ENCODE measurements at places on chromosomes 1 and 21.
A peak's percentile ranks its signal among the peaks of the same experiment; 100 is the strongest.

DNA sequence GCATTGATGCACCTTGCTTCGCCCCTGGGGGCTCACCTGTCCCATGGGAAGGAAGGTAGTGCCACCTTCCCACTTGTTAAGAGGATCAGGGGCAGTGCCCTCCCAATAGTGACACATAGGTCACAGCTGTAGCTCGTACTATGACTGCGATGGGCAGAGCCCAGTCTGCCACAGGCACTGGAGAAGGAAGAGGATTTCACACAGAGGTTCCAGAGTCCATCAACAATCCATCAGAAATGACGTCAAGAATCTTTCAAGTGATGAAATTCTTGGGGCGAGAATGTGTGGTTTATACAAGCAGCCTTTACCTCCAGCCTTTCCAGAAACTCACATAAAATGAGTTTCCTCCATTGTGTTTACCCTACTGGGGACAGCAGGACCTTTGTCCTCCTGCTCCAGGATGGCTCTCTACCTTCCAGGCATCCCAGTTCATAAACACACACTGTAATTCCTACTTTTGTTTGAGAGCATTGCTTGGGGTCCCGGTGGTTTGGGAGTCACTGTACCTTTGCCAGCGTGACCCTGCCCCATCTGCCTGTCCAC, 260.6 kb upstream of the VAMP3 start:
- DNase-seq, result no peak

- no peak for DNase-seq
Measured at GRCh38 chr1:97038410-97038809, 316.8 kb downstream of the PTBP2 start.

DNA sequence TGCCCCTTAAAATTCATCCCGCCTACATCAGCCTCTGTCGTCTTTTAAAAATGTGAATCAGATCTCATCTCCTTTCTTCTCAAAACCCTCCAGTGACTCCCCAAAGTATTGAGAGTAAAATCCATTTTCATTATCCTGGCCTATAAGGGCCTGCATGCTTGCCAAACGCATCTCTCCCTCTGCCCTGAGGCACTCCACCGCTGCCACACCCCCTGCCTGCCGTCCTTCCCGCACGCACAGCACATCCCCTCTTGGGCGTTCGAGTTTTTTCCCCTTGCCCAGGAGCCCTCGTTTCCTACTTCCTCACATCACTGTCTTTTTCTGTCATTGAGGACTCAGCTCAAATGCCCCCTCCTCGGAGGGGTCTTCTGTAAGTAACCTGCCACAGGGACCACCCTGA, 53.3 kb upstream of the MTR start:
- no peak for DNase-seq

DNA sequence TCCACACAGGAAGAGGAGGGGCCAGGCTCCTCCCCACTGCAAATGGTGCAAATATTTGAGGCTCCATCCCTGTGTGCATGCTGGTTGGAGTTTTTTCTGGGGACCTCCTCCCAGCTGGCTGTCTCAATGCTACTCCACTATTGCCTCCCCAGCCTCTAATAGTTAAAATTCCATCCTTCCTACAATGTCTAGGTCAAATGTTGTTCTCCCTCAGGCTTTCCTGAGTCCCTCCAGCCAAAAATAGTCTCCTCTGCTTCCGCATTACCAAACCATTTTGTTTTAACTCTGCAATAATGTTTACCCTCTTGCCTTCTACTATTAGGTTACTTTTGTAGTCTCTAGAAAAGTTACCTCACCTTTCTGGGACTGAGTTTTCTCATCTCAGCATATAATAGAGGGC, 29.6 kb upstream of the FMO1 start:
- no peak for DNase-seq

- no peak for DNase-seq
Measured at GRCh38 chr1:58107943-58108342, 438.6 kb downstream of the OMA1 start.

GRCh38 chr1:33013791-33014190, 22.9 kb downstream of the AK2 start:
- no peak for DNase-seq

DNA sequence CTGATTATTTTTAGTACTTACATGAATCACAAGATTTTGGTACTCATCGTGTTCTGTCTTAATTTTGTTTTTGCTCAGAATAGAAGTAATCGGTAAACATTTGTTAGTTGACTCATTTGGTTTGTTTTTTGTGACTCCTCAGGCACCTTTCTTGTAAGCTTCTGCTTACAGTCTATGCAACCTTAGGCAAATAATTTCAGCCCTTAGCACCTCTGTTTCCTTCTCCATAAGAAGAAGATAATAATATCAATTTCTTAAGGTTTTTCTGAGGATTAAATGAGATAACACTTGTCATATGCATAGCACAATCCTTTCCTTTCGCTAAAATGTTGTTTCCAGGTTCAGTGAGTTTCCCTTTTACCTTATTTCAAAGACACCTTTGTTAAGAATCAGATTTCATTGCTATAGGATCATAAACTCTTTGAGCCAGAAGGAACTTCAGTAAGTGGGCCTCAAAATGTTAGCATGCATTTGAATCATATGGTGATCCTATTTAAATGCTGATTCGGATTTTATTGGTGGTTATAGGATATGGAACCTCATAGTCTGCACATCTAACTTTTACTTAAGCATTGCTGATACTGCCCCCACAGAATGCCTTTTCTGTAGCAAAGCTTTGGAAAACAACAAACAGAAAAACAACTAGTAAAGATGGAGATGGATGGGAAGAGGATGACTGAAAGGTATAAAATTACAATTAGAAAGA, 272.7 kb upstream of the CACYBP start:
- DNase-seq, result no peak

GRCh38 chr1:1462318-1462966, 9.1 kb upstream of the ATAD3B start:
- DNase-seq, result no peak

- no peak for DNase-seq
Measured at GRCh38 chr1:245765230-245766000, 610.6 kb downstream of the KIF26B start.

DNA sequence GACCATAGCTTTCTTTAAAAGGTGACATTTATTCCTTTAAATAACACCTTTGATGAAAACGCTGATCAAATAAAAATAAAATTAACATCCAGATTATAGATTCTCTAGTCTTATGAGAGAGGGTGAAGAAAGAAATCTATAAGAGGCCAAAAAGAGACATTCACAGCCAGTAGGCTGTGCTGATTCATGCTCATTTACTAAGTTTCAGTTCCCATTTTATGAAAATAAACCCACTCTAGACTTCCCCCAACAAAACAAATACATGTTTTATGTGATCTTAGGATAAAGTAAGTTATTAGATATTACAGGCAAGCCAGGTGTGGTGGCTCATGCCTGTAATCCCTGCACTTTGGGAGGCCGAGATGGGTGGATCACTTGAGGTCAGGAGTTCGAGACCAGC, 21.1 kb downstream of the ESRRG start:
- no peak for DNase-seq

DNA sequence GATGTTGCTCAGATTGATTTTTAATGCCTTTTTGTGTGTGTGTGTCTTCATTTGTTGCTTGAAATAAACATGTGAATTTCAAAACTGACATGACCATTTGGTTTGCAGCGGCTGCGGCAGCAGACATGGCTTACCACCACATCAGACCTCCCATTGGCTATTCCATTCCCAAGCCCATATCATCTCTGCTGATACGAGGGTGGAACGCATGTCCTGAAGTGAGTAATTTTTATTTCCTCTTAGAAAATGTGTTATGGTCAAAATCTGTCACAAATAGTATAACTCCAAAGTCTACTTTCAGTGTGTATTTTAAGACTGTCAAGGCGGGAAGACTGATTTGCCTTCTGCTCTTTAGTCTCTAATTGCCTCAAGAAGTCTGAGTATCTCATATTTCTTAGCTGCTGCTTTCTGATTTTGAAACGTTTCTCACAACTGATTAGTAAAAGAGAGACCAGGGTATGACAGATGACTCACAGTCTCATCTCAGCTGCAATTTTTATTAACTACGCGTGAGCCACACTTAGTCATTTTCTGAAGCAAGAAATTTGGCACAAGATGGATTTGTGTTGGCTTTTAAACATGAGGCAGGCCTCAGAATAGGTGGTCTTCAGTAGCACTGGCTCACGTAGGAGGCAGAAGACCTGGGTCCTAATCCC, 49.0 kb downstream of the LRRC53 start:
- DNase-seq, result no peak

DNA sequence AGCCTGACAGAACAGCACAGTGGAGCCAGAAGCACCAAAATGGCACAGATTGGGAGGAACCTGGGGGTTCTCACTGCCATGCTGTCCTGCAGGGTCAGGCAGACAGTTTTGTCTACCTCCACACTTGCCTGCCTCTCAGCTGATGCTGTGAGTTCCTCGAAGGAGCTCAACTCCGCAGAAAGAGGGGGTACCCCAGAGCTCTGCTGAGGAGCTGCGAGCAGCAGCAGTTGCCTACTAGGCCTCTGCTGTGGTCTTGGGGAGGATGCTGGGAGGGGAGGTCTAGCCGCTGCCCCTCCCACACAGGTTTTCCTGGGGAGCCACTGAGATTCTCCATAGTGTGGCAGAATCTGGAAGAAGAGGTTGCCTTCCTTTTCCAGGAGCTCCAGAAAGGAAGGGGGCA, 192.5 kb downstream of the FOXD2 start:
- DNase-seq, result no peak

GRCh38 chr1:226149806-226150205, 36.7 kb downstream of the ACBD3 start:
- no peak for DNase-seq

- no peak for DNase-seq
Measured at GRCh38 chr1:184801503-184801902, 46.8 kb upstream of the EDEM3 start.

DNA sequence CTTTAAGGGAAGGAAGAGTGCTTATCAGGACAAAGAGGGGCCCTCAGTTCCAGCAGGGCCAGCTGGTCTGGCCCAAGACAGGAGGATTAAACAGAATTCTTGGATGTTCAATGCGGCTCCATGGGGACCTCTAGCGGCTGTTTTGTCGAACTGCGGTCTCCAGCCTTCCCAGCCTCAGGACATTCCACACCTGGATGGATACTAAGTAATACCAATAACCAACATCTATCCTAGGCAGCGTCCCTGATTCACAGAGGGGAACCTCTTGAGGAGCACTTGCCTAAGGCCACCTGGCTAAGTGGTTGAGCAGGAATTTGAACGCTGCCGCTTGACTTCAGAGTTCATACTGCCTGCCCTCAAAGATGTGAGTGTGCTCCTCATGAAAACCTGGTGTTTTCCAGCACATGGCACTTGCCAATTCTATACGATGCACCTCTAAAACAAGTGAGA, 15.5 kb upstream of the CD247 start:
- DNase-seq, result peak; percentile 29

- peak; percentile 16 for DNase-seq
Measured at GRCh38 chr21:33299181-33299752, 25.5 kb upstream of the IFNAR1 start.

DNA sequence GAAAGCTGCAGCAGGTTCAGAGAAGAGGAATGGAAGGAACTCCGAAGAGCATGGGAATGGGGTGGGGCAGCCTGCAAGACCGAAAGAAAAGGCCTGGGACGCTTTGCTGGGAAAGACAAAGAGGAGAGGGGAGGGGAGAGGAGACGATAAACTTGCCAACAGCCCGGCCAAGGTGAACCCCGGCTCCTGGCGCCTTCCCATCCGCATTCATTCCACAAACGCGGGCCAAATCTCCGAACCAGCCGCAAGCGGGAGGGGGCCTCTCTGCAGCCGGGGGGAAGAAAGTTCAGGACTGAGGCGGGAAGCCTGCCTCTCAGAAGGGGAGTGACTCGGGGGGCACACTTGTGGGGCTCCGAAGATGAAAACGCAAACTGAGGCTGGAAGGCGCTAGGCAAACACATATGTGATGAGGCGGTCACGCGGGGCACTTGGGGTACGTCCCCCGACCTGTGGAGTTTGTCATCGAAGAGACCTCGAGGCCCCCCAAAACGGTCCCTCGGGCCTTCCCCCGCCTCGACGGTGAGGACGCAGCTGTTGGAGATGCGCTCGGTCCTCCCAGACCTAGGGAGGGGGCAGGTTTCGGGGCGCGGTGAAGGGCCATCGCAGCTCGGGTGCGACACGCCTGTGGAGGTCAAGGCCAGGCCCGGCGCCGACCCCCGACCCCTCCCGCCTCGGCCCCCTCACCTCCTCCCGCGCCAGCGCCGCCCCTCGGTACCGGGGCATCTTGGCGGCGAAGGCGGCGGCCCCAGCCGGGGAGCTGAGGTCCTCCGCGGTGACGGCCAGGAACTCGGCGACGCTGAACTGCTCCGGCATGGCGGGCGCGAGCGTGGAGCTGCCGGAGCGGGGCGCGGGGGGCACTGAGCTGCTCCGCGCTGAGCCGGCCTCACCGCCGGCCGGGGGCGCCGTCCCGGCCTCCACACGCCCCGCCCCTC, at the start of gene ASAP3:
ASAP3 (minus strand) TSS at position 859 of the 932 bp plus-strand sequence; CDS start at position 813, 46 bp downstream.
- DNase-seq, result no peak

GRCh38 chr1:8939000-8939265, 6.7 kb upstream of the CA6 start:
- no peak for DNase-seq

GRCh38 chr1:18021242-18021641, 86.4 kb upstream of the IGSF21 start:
- DNase-seq, result no peak

- no peak for DNase-seq
Measured at GRCh38 chr21:30227633-30228404, 11.9 kb upstream of the CLDN8 start.

DNA sequence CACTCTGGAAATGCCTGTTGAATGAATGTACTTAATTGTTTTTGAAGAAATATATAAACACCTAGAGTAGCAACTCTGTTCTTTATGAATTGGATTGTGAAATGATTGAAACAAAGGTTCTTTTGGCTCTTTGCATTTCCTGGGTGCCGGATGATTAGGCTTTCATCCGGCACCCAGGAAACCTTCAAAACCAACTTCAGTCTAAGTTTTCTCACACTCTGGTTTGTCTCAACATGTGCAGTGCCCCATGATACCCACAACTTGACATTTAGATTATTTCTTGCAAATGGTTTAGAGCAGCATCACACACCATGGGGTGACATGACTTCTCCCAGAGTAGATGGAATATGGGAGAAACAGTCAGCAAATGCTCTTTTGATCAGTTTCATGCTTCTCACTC, 354.9 kb downstream of the BARHL2 start:
- no peak for DNase-seq

DNA sequence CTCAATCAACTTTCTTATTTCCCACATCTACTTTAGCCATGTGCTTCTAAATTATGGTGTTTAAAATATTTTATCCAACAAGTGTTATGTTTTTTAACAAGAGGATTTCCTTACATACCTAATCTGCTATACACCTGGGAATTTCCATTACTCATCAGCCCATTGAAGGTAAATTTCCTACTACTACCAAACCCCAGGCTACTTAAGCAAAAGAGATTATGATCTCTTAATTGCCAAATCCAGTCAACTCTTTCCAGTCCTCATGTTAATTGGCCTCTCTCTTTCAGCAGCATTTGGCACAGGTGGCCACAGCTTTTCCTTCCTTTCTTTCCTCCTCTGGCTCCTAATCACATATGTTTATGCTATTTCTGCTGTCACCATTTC, 5.1 kb upstream of the C1orf162 start:
- no peak for DNase-seq

GRCh38 chr1:207516729-207517128, 20.8 kb downstream of the CR1 start:
- no peak for DNase-seq

GRCh38 chr21:25563361-25564116, 43.7 kb downstream of the MRPL39 start:
- DNase-seq, result no peak
